ENCODE measurements at places on chromosomes 6 and 20.
A peak's percentile ranks its signal among the peaks of the same experiment; 100 is the strongest.

GRCh38 chr6:39377539-39377950 is 55.0 kb upstream of the KCNK16 start:
- H3K36me3 ChIP-seq, result no peaks in the 10 kb centered on the region
- no peaks in the 10 kb centered on the region for H3K27me3 ChIP-seq
- DNase-seq, result peak; percentile 93
- H3K4me1 ChIP-seq, result no peaks in the 10 kb centered on the region
- no peak overlapping the region for H3K4me3 ChIP-seq

DNA sequence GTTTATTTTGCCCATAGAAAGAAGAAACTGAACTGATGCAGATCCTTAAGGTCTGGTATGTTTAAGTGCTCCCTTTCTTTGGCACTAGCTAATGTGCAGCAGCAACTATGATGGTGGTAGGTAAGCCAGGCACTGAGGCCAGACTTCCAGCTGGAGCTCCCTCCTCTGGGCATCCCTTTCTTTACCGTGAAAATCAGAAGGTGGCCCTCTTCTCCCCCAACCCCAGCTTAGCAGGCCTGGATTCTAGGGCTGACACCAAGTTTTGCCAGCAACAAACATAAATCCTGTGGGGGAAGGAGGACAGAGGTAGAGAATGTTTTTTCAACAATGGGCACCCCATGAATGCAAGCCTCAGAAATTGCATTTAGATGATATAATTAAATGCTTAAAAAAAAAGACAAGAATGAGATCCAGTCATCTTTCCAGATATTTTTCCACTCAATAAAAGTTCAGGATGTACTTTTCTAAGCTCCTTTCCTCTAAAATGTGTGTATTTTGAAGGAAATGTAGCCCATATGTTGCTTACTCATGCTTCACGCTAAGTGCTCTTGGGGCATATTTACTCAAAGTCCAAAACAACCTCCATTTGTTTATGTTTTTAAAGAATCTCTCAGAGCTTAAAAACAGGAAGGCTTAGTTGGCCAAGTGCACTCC is 123.9 kb upstream of the NXT1 start:
- no peak overlapping the region for H3K4me3 ChIP-seq
- no peaks in the 10 kb centered on the region for H3K4me1 ChIP-seq

DNA sequence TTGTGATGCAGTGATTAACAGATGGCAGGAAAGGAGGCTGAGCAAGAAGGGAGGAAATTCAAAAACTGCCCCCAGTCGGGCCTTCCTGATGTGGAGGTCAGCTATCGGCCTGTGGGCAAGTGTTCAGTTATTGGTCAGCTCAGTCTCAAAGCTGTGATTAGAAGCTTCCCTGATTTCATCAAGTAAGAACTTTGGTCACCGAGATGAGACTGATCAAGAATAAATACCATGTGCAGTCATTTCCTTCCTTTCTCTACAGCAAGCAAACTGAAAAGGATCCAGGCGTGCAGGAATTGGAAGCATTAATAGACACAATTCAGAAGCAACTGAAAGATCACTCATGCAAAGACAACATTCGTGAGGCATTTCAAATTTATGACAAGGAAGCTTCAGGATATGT is 69.7 kb downstream of the EFHC1 start:
- H3K4me1 ChIP-seq, result no peaks in the 10 kb centered on the region
- H3K36me3 ChIP-seq, result no peaks in the 10 kb centered on the region
- H3K27me3 ChIP-seq, result no peaks in the 10 kb centered on the region
- DNase-seq, result no peak

- no peak for DNase-seq
- H3K4me3 ChIP-seq, result no peak overlapping the region
- no peak overlapping the region for H3K27ac ChIP-seq
- H3K4me1 ChIP-seq, result no peaks in the 10 kb centered on the region
- H3K27me3 ChIP-seq, result peaks cover 5% of the 10 kb centered on the region
Measured at GRCh38 chr6:40900791-40901190, 138.2 kb downstream of the UNC5CL start.

GRCh38 chr20:57773059-57773815 is 63.4 kb upstream of the PMEPA1 start:
- H3K36me3 ChIP-seq, result no peaks in the 10 kb centered on the region
- DNase-seq, result no peak
- H3K27me3 ChIP-seq, result no peaks in the 10 kb centered on the region
- H3K27ac ChIP-seq, result no peak overlapping the region

Data from GM23338 (cell line).